ENCODE measurements at places on chromosomes 12 and 14.

DNA sequence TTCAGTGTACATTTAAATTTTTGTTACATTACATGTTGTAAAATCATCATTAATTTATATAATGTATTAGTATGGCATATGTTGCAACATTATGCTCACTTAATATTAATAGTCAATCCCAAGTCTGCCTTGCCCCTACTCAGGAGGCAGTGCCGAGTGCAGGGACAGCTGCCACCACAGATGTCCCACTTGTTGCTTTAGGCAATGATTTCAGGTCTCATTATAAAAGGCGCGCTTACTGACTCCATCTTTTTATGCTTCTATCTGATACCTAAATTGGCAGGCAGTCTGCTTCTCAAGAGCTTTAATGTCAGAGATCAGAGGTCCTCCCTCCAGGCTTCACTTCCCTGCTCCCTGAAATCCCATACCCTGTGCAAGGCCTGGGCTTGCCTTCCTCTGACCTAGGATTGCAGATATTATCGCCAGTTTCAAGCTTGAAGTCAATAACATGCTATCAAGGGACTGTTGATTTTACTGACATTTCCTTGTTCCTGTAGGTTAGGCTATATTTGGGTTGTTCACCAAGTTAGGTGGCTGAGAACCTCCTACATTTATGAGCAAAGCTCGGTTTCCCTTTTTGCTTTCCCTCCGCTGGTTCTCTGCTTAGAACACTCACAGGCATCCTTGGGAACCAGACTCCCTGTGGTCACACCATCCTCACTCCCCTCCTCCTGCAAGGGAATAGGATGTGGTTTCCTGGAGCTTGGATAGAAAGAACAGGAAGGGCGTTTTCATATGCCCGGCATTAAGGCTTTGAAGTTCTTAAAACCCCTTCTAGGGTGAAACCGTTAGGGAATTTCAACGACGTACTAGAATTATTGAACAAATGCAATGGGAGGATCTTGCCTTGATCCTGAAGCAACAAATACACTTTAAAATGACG is 208.4 kb upstream of the FKBP4 start:
- peak; percentile 12 for DNase-seq

- DNase-seq = no peak
Measured at GRCh38 chr12:75526655-75527511, 15.5 kb upstream of the KRR1 start.

GRCh38 chr14:25537846-25538455 is 488.0 kb upstream of the STXBP6 start:
- DNase-seq = no peak

GRCh38 chr14:20631023-20631879 is 10.2 kb downstream of the OR6S1 start:
- DNase-seq = peak; percentile 65

GRCh38 chr14:80445605-80446004 is 234.3 kb upstream of the DIO2 start:
- no peak for DNase-seq

- no peak for DNase-seq
Measured at GRCh38 chr12:49954863-49955830, 4.6 kb downstream of the AQP2 start.

GRCh38 chr14:50533241-50533705 is 904 bp upstream of the MAP4K5 start:
- DNase-seq = no peak

GRCh38 chr12:82685790-82686167 is 927 bp upstream of the TMTC2 start:
- DNase-seq = peak; percentile 98

- DNase-seq = no peak
Measured at GRCh38 chr12:104090685-104091084, 26.4 kb downstream of the HCFC2 start.

DNA sequence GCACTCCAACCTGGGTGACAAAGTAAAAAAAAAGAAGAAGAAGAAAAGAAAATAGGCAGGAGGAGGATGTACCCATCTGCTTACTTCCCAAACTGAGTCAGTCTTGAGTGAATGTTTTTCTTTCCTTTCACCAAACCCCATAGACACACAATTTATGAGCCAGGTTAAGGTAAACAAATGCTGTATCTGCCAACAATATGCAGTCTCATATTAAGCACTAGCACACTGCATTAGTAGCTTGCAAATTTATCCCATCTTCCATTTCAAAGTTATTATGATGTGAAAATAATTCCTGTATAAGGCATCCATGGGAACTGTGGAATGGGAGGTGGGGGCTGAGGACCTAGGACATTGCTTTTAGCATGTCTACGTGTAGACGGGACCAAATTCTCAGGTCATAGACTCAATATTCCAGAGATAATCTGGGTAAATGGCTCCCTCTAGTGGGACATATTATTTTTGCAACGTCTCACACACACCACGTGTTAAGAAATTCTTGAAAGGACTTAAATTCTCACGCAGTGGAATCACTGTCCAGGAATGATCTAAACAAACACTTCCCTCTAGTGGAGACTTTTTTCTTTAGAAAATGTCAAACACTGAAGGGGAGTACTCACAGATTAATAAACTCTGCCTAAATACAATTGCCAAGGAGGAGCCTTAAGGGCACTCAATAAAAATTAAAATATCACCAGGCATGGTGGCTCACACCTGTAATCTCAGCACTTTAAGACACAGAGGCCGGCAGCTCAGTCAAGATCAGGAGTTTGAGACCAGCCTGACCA is 17.1 kb upstream of the OR10P1 start:
- DNase-seq = no peak

GRCh38 chr12:106171117-106171750 is 32.5 kb upstream of the NUAK1 start:
- no peak for DNase-seq

- DNase-seq = no peak
Measured at GRCh38 chr12:42145552-42146215, 1.0 kb upstream of the GXYLT1 start.

DNA sequence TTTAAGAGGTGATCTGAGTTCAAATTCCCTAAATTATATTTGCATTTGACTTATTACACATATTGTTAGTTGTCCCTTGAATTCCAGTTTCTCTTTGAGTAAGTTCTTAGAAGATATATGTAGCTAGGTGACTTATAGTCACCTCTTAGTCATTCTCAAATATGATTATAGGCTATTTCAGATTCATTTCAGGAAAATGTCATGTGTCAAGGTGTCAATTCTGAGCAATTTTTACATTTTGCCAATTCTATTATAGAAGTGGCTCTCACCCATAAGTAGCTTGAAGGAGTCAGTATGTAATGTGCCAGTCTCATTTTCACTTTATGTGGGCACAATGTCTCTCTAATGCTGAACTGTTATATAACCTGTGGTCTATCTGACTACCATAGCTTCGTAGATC is 623.4 kb downstream of the DIO2 start:
- DNase-seq = no peak

DNA sequence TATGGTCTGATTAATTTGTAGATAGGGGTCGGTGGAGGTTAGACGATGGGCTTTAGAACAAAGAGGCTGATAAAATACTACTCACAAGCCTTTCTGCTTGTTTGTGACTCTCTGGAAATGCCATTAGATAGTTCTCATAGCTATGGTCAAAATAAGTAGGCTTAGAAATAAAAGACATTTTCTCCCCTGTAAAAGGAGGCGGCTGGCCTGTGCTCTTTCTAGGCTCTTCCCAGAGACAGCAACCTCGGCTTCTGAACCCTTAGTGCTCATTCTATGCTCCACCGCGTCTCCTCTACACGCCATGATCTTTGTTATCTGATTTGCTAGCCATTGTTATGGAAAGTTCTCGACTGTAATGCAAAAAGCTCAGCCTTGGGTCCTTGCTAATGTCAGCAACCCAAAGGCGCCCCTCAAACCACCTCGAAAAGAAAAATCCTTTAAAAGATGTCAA is 64.5 kb downstream of the CRADD start:
- no peak for DNase-seq

DNA sequence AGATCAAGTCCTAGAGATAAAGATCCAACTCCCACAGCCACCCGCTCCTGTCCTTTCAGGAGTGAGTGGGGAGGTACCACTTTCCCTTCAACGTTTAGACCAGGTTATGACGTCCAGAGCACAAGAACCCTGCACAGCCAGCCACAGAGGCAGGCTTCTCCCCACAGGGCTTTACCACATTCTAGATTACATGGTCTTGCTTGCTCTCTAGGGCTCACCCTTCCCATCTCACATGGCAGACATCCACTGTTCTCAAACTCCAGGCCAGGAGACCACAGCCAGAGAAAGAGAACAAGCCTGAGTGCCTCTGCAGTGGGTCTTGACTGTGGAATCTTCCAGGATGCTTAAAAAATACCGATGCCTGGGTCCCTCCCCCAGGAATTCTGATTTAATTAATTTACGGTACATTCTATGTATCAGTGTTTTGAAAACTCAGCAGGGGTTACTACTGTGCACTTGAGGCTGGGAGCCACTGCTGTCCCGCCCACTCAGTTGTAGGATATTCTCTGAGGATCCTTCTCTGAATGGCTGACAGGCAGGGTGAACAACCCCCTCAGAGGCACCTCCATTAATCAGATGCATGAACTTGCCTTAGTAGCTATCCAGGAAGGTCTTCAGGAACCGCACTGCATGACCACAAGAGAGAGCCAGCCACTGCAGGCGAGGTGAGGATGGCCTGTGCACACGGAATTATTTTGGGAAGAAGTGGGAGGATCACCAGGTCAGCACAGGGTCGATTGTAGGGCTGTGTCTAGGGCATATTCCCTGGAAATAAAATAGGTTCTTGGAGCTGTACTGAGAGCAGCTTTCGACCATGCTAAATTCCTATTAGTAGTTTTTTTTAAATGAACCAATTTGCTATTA is 21.5 kb upstream of the SOCS2 start:
- DNase-seq = no peak

DNA sequence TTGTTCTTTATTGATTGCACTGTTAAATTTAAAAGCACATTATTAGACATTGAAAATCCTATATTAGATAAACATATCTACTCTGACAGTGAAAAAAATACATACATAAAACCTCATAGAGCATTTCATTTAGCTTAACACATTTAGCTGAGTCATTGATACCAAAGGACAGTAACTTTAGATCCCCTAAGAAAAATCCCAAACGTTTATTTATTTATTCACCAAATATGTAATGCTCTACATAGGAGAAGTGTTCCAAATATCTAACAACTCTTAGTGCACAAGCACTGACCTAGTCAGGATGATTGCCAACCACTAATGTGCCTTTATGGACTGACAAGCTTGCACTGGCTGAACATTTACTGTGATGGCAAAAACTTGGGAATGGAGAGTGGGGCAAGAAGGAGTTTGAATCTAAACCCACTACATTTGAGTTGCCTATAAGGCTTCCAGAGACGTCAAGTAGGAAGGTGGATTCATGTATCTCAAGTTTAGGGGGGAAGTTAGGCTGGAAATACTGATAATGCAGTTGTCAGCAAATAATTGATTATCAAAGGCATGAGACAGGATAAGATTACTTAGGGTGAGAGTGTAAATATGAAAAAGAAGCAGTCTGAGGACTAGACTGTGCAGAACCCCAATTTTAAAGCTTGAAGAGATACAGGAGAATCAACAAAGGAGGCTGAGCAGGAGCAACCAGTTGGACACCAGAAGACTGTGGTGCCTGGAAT is 156.4 kb downstream of the PLCZ1 start:
- DNase-seq = no peak

GRCh38 chr14:69931960-69932359 is 52.7 kb downstream of the SMOC1 start:
- DNase-seq = no peak
